ENCODE measurements at places on chromosomes 1 and 21.
A peak's percentile ranks its signal among the peaks of the same experiment; 100 is the strongest.

DNA sequence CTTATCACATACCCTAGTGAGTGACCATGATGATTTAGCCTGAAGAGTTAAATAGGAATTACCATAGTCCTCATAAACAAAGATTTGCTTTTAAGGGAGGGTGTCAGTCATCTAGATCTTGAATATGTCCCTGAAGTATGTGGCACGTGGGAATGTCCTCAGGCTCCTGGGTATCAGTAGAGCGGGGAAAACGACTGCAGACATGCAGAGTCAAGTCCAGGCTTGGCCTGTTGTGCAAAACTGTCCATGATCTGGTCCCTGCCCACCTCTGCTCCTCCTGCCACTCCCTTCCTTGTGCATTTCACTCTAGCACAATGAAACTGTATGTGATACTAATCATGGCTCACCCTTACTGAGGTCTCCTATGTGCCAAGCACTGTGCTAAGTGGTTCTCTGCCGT is 12.9 kb downstream of the MOV10 start:
- no peak for DNase-seq

DNA sequence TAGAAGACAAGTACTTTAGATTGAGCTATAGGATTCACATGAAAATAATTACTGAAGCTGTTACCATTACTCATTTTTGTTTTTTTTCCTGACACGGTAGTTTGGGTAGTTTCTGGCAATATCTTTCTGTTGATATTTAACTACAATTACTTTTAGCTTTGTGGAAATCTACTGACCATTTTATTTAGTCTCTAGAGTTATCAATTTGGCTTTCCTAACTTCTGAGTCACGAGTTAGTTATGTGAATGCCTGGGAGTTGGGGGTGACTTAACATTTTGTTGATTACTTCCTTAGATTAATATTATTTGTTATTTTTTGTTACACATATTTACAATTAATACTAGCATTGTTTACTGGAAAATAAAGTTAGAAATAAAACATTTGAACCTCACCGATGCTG is 160.6 kb downstream of the HMCN1 start:
- no peak for DNase-seq

DNA sequence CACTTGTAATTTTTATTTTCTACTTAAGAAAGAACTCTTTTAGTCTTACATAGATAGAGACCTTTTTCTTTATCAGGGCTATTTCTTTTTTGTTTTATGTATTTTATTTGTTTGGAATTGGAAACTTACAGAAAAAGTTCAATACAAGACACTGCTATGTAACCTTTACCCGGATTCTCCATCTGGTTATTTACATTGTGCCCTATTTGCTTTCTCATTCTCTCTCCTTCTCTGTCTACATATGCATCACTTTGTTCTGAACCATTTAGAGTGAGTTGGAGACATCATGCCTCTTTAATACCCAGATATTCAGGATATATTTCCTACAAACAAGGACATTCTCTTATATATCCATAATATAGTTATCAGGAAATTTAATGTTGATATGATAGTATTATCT is 18.3 kb downstream of the AXDND1 start:
- no peak for DNase-seq

DNA sequence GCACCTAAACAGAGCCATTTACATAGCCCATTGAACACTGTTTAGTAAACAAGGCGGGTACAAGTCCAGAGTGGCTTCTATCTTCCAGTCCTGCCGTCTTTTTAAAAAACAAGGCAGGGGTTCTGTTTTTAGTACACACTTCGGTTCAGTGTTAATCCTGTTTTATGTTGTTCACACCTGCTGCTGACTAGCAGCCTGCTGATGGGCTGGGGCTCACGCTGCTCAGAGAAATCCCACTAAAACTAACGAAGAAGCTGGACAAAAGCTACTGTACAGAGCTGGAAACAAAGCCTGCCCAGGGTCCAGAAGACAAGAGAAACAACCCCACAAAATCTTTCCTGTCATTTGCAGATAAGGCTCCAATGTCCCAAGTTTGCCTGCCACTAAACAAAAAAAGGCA is 13.2 kb downstream of the ESRRG start:
- no peak for DNase-seq

DNA sequence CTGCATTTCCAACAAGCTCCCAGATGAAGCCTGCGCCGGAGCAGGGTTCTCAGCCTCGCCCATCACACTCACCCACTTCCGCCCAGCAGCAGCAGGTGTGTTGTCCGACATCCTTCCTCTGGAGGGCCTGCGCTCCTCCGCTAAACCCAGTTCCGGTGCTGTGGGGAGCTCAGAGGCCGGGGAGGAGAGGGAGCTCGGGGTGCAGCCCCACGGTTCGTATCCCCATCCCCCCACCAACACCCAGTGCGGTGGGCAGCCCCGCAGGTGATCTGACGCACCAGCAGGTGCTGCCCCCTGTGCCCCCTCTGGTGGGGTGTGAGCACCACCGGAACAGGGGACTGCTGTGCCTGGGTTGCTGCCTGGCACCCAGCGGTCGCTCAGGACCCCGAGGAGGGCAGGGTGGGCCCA is 3.4 kb upstream of the PEX10 start:
- peak; percentile 58 for DNase-seq

DNA sequence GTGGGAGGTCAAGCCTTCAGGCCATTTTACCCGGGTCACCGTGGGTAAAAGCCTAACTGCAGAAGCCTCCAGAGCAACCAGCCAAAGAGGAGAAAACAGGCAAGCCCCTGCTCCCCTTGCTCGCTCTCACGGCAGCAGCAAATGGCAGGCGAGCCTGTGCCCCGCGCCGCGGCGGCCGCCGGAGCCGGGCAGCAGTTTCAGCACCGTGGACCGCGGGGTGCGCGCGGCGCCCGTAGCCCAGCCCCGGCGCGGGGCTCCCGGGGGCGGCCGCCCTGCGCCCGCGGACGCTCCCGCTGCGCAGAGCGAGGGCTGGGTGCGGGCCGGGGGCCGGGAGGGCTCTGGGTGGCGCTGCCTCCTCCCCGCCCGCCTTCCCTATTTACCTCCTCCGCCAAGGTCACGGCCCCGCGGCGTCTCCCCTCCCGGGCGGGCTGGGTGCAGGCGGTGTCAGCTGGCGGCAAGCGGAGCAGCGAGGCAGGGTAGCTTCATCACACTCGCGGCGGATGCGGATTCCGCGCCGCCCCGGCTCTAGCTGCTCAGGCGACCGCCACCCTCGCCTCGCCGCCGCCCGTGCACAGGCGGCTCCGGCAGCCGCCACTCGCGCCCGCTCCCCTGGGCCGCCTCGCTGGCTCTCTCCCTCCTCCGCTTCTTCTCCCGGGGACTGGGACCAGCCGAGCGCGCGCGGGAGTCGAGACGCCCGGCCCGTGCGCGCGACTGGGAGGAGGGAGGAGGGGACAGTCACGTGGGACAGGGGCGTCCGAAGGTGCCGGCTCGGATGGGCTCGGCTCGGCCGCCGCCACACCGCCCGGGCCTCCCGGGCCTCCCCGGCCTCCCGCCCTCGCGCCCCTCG is at the start of gene RGS7:
Gene RGS7 (minus strand): TSS at position 687 of the 847 bp plus-strand sequence.
- DNase-seq = peak; percentile 1

- no peak for DNase-seq
Measured at GRCh38 chr1:114079596-114080190, 74.0 kb downstream of the SYT6 start.

All from activated CD4-positive, alpha-beta T cell treated with anti-CD3 and anti-CD28 coated beads, Interleukin-2, Interleukin-4, amounts not matched to agents 100 ng/mL and 50 ng/mL, durations not matched to agents 16 hours and 8 hours (primary cell).